Midbrain (tissue), 1 donor: ENCODE measurements at places on chromosomes 1 and 21.

- DNase-seq = no peak
Observed at GRCh38 chr1:180542113-180542837, 16.5 kb upstream of the OVAAL start.

DNA sequence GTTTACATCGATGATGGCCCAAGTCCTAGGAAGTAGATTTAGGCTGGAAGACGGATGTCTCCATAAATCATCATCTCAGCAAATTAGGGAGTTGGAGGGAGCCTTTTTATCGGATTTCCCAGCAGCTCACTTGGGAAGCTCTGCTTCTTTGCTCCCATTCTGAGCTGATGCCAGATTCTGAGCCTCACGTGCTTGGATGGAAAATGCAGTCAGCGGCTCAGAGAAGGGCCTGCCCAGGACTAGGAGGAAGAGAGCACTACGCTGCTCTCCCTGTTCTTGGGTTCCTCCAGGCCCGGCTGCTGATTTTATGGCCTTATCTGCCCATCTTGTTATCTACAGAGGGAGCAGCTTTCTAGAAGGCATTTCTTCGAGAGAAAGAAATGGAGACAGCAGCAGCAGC lies 42.0 kb downstream of the UBIAD1 start:
- peak; percentile 21 for DNase-seq

DNA sequence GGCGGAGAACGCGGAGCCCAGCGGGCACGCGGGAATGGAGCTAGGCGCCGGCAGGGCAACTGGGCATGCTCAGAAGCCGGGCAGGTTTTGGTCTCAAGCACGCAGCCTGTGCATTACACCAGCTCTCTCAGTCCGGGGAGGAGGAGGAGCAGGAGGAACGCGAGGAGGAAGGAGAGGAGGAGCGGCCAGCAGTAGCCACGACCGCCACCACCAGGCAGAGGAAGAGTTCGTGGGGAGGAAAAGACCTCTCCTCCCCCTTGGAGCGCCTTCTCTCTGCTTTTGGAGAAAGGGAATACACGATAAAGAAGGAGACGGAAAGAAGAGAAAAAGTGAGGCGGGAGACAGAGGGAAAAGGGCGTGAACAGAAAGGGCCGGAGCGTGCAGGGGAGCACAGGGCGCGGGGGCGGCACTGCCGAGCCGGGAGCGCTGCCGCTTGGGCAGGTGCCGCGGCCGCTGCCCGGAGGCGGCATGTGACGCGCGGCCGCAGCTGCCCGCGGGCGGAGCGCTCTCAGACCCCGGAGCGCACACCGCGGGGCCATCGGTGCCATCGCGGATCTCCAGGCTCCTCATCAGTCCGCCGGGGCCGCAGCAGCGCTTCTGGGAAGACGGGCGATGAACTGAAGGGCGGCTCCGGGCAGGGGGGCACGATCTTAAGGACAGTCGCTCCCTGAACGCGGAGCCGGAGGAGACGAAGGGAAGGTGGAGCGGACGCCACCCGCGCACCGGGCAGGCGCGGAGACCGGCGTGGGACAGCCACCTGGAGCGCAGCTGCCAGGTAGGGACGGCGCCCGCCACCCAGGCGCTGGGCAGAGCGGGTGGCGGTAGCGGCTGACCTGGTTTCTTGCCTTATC lies at the start of gene CHRM3:
Gene CHRM3 (plus strand): TSS at position 116 of the 851 bp plus-strand sequence. CDS start 520,884 bp downstream, outside the sequence.
- DNase-seq = peak; percentile 11

- DNase-seq = peak; percentile 30
Observed at GRCh38 chr1:100077531-100077930, 55.2 kb downstream of the SASS6 start.

GRCh38 chr1:204342310-204342709 lies 17.4 kb downstream of the PLEKHA6 start:
- DNase-seq = no peak

- no peak for DNase-seq
Observed at GRCh38 chr21:36379251-36379650, 5.9 kb upstream of the CHAF1B start.

DNA sequence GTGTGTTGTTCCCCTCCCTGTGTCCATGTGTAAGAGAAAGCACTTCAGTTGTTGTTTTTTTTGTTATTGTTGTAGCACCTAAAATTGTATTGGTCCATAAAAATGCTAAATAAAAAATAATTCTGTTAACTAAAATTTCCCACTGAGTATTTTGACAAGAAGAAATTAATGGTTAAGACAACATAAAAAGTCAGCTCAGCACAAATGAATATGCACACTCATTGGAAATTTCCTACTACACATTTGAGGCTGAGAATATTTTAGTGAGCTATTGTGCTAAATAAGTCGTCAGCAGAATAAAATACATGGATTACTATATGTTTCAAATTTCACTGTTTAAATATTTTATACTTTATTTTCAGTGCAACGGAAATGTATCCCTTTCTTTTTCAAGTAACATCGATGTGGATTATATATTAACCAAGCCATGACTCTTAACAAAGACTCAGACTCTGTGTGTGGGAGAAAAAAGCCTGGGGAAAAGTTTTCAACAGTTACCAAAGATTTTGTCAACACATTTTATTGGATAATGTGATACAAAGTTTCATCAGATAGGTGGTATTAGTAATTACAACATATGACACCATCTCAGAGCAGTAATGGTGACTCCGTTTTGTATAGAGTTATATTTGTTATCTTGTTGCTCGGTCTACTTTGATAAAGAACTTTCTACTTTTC lies 63.4 kb downstream of the LYPLAL1 start:
- DNase-seq = no peak

DNA sequence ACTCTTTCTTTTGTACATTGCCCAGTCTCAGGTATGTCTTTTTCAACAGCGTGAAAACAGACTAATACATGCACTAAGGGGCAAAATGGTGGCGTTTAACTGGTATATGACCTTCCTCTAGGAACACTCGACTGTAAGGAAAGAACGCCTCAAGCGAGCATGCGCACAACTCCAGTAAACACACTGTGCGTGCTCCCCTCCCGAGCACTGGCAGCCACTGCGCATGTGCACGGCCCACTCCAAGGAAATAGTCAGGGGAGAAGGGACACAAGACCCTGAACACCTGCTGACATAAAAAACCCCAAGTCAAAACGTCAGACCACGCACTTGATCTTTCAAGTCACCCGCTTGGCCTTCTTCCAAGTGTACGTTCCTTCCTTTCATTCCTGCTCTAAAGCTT lies 173.5 kb downstream of the NPHP4 start:
- no peak for DNase-seq

- no peak for DNase-seq
Observed at GRCh38 chr1:1066403-1067283, 7.5 kb downstream of the RNF223 start.

DNA sequence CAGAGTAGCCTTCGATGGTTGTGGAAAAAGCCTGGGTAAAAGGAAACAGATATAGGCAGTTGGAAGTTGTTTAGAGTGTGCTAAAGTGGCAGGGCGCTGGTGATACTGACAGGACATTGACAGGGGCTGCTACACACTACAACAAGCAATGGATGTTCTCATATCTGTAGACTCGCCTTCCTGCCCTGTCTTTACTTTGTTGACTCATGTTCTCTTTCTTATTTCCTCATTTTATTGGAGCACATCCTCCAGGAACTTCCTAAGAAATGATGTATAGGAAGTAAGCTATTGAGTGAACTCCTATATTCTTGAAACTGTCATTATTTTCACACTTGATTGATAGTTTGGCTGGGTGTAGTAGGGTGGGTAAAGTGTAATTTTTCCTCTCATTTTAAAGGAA lies 51.0 kb downstream of the C4BPA start:
- DNase-seq = no peak

GRCh38 chr1:25772692-25773245 lies 27.2 kb upstream of the SELENON start:
- no peak for DNase-seq

- DNase-seq = no peak
Observed at GRCh38 chr21:28261298-28261697, 731.4 kb downstream of the LTN1 start.

GRCh38 chr1:244075247-244075722 lies 24.2 kb downstream of the ZBTB18 start:
- no peak for DNase-seq

DNA sequence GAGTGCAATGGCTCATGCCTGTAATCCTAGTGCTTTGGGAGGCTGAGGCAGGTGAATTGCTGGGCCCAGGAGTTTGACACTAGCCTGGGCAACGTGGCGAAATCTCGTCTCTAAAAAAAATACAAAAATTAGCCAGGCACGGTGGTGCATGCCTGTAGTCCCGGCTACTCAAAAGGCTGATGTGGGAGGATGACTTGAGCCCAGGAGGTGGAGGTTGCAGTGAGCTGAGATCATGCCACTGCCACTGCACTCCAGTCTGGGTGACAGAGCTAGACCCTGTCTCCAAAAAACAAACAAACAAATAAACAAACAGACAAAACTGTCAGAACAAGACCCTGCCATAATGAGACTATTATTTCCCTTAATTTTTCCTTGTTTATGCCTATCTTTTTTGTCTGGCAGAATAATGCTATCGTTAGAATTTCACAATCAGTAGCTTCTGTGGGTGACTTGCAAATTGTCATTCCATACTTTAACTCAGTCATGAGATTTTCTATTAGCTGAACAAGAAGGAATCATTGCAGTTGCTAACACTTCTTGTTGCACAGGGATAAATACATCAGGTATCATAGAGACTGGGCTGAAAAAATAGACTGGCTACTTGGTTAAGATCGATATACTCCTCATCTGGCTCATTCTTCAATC lies 7.5 kb upstream of the THEM4 start:
- DNase-seq = no peak

DNA sequence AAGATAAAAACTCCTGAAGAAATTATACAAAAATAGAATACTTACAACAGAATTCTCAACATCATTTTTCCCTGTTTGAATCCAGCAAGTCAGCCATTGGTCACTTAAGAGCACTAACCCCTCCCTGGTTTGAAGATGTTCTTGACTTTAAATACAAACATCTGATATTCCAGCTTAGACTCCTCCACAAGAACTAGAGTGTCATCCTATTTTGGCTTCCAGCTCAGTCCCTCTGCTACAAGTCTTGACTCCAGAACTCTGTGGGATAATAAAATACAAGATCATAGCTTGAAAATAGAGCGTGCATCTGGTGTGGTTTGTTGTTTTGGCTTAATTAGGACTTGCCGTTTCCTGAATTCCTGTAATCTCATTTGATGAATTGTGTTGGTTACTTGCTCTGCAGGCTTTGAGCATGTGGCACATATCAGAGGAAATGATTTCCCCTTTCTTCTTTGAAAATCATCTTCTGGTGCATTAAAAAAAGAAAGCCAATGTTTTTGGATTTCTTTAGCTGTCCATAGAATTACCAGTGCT lies 63.7 kb upstream of the DPT start:
- DNase-seq = no peak

GRCh38 chr1:109877317-109877771 lies 33.3 kb upstream of the CSF1 start:
- DNase-seq = peak; percentile 81

DNA sequence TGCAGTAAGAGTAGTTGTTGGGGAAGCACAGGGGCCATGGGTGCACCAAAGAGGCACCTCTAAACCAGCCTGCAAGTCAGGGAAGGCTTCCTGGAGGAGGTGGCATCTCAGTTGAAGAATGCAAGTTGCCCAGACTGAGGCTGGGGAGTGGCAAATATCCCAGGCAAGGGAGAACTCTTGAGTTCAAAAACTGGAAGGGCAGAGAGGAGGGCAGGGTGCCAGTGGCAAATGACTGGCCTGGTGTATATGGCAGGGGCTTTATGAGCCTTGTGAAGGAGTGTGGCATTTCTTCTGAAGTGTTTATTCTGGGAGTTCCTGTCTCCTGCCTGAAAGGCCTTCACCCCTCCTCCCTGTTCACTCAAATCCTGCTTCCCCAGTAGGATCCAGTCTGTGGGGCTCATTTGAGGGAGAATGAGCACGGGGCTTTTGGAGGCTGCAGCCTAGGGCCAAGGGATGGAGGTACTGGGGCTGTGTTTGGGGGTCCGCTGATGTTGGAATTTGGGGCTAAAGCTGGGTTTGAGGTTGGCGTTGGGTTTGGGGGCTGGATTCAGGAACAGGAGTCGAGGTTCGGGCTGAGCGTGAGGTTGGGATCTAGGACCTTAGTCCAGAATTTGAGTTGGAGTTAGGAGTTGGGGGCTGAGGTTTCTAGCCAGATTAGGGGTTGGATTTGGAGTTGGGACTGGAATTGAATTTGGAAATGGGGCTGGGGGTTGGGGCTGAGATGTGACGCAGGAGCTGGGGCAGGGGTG lies at the start of gene TMEM125:
Gene TMEM125 (plus strand): TSS at position 357 of the 749 bp plus-strand sequence. CDS start 2,740 bp downstream, outside the sequence.
- DNase-seq = no peak

GRCh38 chr1:248143311-248143710 lies 1.6 kb upstream of the OR2M5 start:
- no peak for DNase-seq

DNA sequence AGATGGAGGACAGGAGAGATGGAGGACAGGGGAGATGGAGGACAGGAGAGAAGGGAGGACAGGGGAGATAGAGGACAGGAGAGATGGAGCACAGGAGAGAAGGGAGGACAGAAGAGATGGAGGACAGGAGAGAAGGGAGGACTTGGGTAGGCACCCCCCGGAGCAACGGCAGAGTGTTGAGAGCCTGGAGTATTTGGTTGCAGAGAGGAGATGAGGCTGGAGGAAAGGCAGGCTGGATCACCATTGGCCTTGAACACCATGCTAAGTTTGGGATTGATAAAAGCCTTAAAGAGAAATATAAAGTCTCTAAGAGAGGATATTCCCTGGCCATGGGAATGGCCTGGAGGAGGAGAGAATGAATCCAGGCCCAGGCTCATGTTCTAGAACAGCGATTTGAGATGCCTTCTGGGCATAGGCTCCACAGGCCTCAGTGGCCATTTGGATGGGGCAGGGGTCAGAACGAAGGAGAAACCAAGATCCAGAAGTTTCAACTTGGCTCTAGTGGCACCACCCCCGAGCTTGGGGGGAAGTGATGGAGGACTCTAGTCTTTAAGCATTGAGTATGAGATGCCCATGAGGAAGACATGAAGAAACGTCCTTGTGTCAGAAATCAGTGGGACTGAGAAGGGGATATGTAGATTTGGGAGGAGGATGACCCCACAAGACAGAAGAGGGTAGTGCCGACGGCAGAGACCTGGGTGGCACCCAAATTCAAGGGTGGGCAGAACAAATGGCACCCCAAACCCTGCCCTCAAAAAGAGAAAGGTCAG lies 47.9 kb upstream of the EDN2 start:
- DNase-seq = no peak

DNA sequence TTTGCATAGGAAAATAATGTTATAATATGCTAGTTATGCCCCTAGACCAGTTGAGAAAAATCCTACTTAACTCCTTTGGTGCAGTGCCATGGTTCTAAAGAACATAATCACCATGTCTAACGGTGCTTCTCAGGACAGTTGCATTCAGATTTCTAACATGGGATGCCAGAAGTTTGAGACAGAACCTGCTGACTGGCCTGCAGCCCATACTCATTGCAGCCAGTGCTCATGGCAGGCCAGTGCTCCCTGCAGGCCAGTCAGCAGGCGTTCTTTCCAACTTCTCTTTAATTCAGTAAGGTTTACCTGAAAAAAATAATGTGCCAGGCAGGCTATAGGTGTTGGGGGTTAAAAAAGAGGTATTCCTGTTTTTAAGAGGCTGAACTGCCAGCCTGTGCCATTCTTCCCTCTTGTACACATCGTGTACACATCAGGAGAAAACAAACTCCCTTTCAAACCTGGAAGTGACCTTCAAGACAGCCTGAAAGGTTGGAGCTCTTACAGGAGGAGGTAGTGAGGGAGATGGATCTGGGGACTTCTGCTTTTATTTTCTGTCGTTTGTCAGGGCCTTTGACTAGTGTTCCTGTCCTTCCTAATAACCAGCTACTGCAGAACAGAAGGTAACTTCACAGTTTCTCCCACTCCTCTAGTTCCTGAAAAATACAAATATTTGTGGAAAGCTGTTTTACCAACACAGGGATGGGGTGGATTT lies 146.0 kb upstream of the MAGI3 start:
- DNase-seq = no peak
